Inflammatory macrophage treated with lipopolysaccharide for 4 hours (primary cell): ENCODE measurements at places on chromosomes 11 and 22.

DNA sequence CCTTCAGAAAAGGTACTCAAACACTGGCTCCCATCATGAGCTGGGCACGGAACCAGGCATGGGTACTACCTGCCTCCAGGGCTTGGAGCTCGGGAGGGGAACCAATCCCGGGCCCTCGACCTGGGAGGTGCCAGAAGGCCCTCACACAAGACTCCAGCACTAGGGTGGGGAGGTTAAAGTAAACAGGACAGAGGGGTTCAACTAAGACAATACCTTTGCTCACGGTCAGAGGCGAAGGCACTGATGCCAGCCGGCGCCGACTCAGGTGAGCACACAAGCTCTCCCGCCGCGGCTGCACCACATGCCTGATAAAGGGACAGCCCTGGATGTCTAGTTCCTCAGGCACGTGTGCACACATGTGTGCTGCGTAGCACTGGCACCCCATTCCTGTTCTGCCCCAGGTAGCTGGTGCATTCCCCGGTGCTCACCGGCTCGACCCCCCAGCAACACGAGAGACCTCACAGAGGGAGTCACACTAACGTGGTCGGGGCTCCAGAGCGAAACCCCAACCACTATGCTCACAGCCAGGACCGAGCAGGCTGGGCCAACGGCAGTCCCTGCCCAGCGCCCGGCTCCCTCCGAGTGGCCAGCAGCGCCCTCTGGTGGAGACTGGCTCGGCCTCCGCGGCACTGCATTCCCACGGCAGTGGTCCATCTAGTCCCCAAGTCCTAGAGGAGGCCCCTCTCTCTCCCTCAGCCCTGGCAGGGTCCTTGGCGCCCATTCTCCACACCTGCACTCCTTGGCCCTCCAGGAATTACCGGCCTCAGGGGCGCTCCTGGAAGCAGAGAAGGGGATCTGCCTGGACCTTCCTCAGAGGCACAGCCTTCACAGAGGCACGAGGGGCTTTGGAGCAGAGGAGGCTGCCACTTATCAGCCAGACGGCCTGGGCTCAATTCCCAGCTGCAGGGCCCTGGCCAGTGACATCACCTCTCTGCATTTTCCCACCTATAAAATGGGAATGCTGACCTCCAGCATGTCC, 28.8 kb upstream of the MOB2 start:
- peak; percentile 45 for DNase-seq

DNA sequence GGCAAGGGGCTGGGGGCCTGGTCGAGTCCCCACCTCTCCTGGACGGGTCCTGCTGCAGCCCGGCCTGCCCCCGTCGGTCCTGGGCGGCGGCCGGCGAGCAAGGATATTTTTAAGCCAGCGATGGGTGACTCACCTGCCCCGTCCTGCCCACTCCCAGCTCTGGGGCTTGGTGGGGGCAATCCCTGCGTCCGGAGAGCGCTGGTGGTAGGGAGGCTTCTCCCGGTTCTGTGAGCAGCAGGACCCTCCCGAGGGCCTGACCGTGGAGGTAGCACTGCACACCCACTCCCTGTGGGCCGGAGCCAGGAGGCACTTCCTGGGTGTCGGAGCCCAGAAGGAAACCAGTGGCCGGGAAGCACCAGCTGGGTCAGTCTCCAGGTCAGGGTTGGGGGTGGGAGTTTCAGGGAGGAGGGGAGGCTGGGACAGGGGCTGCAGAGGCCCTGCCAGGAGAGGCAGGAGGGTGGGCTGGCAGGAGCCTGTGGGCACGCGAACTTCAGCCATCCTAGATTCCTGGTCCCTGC, 467 bp downstream of the EPS8L2 start:
- peak; percentile 49 for DNase-seq

DNA sequence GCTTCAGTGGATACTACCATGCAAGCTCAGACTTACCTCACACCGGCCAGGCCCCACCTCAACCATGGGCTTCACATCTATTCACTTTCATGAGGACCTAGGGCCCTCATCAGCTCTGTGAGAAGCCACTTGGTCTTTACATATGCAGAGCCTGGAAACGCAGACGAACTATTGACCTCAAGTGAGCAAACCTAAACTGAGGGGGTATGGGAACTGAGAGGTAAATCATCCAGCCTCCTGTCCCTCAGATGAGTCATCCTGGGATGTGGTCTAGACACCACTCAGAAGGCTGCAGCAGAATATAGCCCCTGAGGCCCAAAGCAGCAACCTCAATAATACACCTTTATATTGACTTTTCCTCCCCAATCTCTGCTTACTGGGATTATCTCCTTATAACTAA, 578.0 kb downstream of the INSC start:
- DNase-seq = no peak

- no peak for DNase-seq
These were observed 413.9 kb downstream of the TENM4 start for GRCh38 chr11:79026803-79027445.

GRCh38 chr11:123202155-123203151, 7.4 kb upstream of the CLMP start:
- no peak for DNase-seq
